Mesothelial cell of epicardium (in vitro differentiated cells): ENCODE measurements at places on chromosomes 4 and X.

DNA sequence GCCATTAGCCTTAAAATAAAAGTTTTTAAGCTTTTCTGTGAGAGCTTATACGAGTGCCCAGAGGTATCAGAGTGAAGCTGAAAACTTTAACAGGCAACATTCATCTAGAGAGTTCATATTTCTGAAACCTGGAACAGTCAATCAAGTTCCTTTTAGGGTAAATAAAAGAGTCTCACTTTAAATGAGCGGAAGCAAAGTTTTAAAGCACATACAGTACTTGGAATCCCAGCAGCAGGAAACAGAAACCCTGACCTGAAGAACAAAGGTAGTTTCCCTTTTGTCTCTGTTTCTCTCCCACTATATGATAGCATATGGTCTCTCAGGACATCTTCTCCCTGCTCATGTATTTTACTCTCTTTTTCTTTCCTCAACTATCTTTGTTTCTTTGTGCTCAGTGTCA, 153.0 kb downstream of the ASB9 start:
- DNase-seq, result no peak
- H3K4me3 ChIP-seq, result no peak overlapping the region
- H3K36me3 ChIP-seq, result no peaks in the 10 kb centered on the region

GRCh38 chr4:3233391-3234071, 15.4 kb upstream of the MSANTD1 start:
- no peak overlapping the region for H3K27ac ChIP-seq
- H3K4me1 ChIP-seq, result no peaks in the 10 kb centered on the region
- no peaks in the 10 kb centered on the region for H3K27me3 ChIP-seq
- peaks cover 47% of the 10 kb centered on the region for H3K36me3 ChIP-seq

DNA sequence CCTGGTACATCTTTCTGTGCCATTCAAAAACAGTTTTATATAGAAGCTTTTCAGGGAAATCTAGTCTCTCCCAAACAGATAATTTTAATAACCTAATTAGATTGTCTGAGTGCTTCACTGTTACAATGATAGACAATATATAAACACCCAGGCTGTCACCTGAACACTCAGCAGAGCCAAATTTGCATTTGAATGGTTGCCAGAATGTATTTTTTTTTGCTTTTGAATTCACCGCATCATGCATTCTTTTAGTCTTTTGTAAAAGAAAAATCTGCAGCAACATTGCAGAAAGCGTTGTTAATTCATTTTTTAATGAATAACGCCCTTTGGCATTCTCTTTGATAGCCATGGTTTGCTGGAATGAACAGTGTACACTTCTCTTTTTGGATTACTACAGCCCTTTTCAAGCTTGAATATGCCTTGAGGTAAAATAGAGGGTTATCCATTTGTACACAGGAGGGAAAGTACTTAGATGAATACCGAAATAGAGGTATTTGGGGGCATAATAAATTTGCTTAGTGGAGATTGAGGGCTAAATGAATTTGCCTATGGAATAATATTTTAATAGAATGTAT, 175.0 kb upstream of the EPHA5 start:
- no peak overlapping the region for H3K4me3 ChIP-seq
- H3K27me3 ChIP-seq, result no peaks in the 10 kb centered on the region
- H3K27ac ChIP-seq, result no peak overlapping the region
- H3K4me1 ChIP-seq, result no peaks in the 10 kb centered on the region
- no peak for DNase-seq

DNA sequence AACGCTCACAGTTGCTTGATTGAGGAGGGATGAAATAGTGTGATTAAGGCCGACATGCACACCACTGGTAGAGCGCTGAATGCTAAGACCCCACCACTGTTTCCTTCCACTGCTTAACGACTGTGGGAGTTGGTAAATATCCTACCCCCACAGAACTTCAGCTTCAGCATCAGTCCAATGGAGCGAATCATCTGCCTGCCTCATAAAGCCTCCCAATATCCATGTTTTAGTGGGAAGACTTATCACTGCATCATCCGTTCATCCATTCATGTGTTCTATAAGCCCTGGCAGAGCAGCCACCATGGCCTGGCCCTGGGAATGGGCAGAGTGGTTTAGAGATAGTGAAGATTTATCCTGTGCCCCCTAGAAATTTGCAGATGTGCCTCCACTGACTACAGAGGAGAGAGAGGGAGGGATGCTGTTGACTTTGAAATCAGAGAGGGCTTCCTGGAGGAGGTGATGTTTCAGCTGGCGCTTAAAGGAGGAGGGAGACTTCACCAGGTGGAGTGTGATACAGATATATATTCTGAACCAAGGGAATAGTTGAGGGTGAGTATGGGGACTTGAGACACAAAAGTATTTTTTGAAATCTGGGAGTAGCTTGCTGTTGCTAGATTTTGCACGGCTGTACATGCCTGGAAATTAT, 71.9 kb upstream of the STX18 start:
- peaks cover 4% of the 10 kb centered on the region for H3K36me3 ChIP-seq
- peaks cover 2% of the 10 kb centered on the region for H3K4me1 ChIP-seq
- no peak for DNase-seq
- no peaks in the 10 kb centered on the region for H3K27me3 ChIP-seq
- H3K4me3 ChIP-seq, result no peak overlapping the region

- peak overlapping the region; percentile 25 for H3K27ac ChIP-seq
- DNase-seq, result no peak
- H3K4me3 ChIP-seq, result no peak overlapping the region
- no peaks in the 10 kb centered on the region for H3K36me3 ChIP-seq
- H3K4me1 ChIP-seq, result peaks cover 20% of the 10 kb centered on the region
- no peaks in the 10 kb centered on the region for H3K27me3 ChIP-seq
Measured at GRCh38 chrX:2766906-2767305, 15.1 kb downstream of the XG start.

- peaks cover 4% of the 10 kb centered on the region for H3K4me1 ChIP-seq
- peaks cover 2% of the 10 kb centered on the region for H3K27me3 ChIP-seq
- no peak overlapping the region for H3K4me3 ChIP-seq
- no peaks in the 10 kb centered on the region for H3K36me3 ChIP-seq
- no peak overlapping the region for H3K27ac ChIP-seq
- no peak for DNase-seq
Measured at GRCh38 chr4:140857111-140857510, 100.9 kb upstream of the TBC1D9 start.

- H3K4me3 ChIP-seq, result no peak overlapping the region
- peaks cover 7% of the 10 kb centered on the region for H3K27me3 ChIP-seq
- no peaks in the 10 kb centered on the region for H3K36me3 ChIP-seq
- no peak for DNase-seq
- H3K27ac ChIP-seq, result no peak overlapping the region
- peaks cover 31% of the 10 kb centered on the region for H3K4me1 ChIP-seq
Measured at GRCh38 chrX:40150503-40150902, 52.7 kb upstream of the BCOR start.

GRCh38 chrX:85627363-85627762, 247.9 kb upstream of the POF1B start:
- H3K27ac ChIP-seq, result no peak overlapping the region
- DNase-seq, result no peak
- H3K36me3 ChIP-seq, result peaks cover 2% of the 10 kb centered on the region
- no peaks in the 10 kb centered on the region for H3K4me1 ChIP-seq

DNA sequence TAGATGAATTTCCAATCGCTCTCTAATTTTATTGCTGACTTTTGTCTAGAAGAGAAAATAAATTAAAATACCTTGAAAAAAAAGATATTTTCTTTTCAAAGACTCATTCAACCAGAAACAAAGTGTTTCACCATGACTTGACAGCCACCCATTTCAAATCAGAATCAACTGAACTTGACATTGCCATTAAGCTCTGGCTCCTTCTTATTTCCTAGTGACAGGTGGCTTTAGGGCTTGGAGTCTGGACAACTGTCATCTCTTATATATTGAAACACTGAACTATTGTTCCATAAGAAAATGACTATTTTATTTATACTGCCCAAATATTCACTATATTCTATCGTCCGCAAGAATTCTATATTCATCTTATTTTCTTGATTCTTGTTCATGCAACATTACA, 229.2 kb downstream of the SLC39A8 start:
- no peaks in the 10 kb centered on the region for H3K27me3 ChIP-seq
- no peak overlapping the region for H3K4me3 ChIP-seq
- no peaks in the 10 kb centered on the region for H3K4me1 ChIP-seq
- H3K36me3 ChIP-seq, result peaks cover 4% of the 10 kb centered on the region

- peaks cover 11% of the 10 kb centered on the region for H3K4me1 ChIP-seq
- DNase-seq, result no peak
- no peak overlapping the region for H3K4me3 ChIP-seq
- no peaks in the 10 kb centered on the region for H3K27me3 ChIP-seq
Measured at GRCh38 chr4:113499696-113500095, 261.8 kb downstream of the CAMK2D start.

DNA sequence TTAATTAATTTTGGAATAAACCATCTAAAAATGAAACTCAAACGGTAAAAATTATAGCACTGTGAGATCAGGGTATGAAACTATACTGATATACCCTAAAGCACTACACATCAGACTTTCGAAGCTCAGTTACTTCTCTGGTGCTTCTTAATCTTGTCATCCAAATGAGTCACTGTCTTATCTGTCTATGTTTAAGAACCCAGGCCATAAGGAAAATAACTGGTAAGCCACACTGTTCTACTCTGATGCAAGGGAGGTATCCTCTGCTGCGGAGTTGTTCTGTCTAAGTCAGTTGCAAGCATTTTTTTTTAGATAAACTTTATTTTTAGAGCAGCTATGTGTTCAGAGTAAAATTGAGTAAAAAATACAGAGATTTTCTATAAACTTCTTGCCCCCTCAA, 830.8 kb upstream of the POU3F4 start:
- no peak for DNase-seq
- no peak overlapping the region for H3K27ac ChIP-seq
- no peaks in the 10 kb centered on the region for H3K27me3 ChIP-seq
- no peaks in the 10 kb centered on the region for H3K36me3 ChIP-seq

- peak overlapping the region; percentile 58 for H3K27ac ChIP-seq
- no peak overlapping the region for H3K4me3 ChIP-seq
- DNase-seq, result no peak
- H3K36me3 ChIP-seq, result peaks cover 22% of the 10 kb centered on the region
- peaks cover 11% of the 10 kb centered on the region for H3K4me1 ChIP-seq
Measured at GRCh38 chr4:4284827-4285618, 4.9 kb downstream of the LYAR start.

DNA sequence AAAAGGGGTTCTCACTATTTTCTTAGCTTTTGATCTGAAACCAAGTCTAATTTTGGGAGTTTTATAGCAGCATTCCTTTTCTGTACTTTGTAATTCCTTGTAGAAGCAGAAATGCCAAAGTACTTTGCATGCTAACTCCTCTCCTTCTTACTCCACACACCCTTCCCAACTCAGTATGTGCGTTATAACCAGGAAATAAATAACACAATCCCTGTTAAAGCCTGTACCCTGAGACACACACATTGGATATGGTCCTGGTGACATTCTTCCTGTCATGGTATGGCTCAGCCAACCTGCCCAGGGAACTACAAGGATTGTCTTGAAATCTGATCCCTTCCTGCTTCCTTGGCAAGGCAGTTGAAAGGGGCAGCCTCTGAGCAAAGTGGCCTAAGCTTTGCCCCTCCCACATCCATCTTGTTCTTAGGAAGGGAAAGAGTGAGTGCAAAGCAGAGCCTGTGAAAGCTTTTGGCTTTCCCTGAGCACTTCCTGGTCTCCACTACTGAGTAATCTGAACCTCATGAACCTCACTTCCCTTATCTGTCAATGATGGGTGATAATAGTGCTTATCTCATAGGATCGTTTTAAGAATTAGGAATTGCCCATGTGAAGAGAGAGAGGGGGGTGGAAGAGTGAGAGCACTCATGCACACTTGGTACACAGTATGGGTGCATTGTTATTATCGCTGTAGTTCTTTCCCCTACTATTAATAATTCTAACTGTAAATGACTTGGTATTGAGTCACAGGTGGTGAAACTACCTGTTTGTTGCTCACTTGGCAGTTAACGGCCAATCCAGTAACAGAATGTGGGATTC, 109.3 kb downstream of the AFF2 start:
- H3K27me3 ChIP-seq, result no peaks in the 10 kb centered on the region
- H3K4me1 ChIP-seq, result peaks cover 12% of the 10 kb centered on the region
- DNase-seq, result no peak
- H3K4me3 ChIP-seq, result no peak overlapping the region
- no peaks in the 10 kb centered on the region for H3K36me3 ChIP-seq

DNA sequence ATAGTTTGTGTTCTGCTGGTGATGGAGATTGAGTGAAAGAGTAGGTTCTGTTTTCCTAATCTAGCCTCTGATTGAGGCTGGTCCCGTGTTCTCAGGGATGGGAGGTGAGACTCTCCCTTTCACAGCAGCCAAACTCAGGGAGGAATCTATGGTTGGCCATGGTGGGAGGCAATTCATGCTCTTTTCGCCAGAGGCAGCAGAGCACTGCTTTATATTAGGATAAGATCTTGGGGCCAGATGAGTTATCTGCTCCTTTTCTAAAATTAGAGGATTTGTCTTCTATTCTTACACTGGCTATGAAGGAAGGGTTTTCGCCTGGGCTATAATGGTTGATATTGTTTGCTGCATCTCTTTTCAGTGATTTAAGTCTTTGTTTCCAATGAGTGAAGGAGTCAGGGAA, 63.9 kb upstream of the NLGN4X start:
- peaks cover 21% of the 10 kb centered on the region for H3K4me1 ChIP-seq
- H3K4me3 ChIP-seq, result no peak overlapping the region
- no peak overlapping the region for H3K27ac ChIP-seq
- H3K36me3 ChIP-seq, result no peaks in the 10 kb centered on the region
- DNase-seq, result no peak
- no peaks in the 10 kb centered on the region for H3K27me3 ChIP-seq

GRCh38 chr4:12583275-12583674, 900.9 kb downstream of the RAB28 start:
- no peaks in the 10 kb centered on the region for H3K4me1 ChIP-seq
- H3K4me3 ChIP-seq, result no peak overlapping the region
- DNase-seq, result no peak
- H3K36me3 ChIP-seq, result no peaks in the 10 kb centered on the region

- peaks cover 13% of the 10 kb centered on the region for H3K36me3 ChIP-seq
- H3K27ac ChIP-seq, result no peak overlapping the region
- H3K27me3 ChIP-seq, result no peaks in the 10 kb centered on the region
- H3K4me3 ChIP-seq, result no peak overlapping the region
- no peak for DNase-seq
- peaks cover 14% of the 10 kb centered on the region for H3K4me1 ChIP-seq
Measured at GRCh38 chrX:85964744-85965143, 82.6 kb downstream of the CHM start.

DNA sequence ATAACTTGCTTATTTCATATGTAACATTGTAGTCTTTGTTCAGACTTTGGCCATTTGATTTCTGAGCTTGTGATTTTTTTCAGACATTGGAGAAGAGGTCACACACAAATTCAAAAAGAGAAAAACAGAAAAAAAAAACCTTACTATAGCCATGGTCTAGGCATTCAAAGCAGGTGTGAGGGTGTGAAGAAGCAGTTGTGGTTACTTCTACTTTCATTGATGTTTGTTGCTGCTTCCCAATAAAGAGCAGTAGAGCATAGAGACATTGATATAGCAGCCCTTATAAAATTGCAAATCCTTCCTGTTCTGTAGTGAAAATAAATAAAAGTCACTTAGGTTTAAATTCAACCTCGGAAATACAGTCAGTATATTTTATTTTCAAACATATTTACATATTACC, 671.6 kb downstream of the GRXCR1 start:
- H3K36me3 ChIP-seq, result no peaks in the 10 kb centered on the region
- H3K4me1 ChIP-seq, result no peaks in the 10 kb centered on the region
- no peaks in the 10 kb centered on the region for H3K27me3 ChIP-seq
- H3K27ac ChIP-seq, result no peak overlapping the region
